DMS79 (cell line): ENCODE measurements at places on chromosomes 2 and 18.

DNA sequence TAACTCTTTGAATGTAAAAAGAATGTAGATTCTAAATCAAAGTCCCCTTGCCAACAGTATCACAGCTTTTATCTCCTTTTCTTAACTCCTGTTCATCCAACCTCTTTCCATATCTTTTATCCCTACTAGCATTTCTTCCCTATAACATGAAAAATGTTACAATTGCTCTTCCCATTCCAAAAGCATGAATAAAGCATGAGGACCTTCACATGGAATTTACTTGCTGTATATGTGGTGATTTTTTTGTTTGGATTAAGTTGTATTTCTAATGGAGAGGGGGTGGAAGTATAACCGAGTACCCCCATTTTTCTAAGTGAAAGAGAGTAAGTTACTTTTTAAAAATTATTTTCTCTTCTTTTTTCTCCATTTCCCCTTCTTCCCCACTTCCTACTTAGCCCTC lies 94.9 kb upstream of the RBBP8 start:
- no peak for DNase-seq

GRCh38 chr18:62325806-62326645 lies 916 bp downstream of the TNFRSF11A start:
- peak; percentile 17 for DNase-seq

DNA sequence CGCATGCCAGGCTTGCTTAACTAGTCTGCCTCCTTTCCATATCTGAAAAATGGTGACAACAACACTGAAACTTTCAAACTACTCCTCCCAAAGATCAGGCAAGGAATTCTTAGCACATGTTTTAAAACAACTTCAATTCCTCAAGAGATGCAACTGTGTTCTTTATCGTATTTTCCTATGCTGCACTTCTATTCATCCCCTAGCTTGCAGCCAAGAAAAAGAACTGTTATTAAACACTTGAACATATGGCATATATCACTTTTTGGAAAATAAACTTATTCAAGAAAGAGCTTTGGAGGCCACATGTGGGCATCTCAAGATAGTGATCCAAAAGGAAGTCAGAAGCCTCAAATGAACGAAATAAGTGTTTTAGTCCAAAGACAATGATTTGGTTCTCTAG lies 75.6 kb upstream of the STAM2 start:
- no peak for DNase-seq

DNA sequence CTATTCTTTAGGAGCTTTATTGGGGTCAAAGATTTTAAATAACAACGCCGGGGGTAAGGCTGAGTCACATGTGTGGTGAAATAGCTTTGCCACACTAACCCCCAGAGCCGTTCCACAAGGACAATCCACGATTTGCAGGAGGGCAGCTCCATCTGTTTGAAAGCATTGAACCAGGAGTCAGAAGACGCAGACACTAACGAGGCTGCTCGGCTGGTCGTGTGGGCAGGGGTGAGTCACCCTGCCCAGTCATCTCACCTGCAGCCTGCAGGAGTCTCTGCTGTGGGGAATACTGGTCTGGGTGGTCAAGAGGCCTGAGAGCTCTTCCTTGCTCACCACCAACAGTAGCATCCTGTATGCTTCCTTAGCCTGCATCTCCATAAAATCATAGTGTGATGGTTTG lies 149.2 kb upstream of the NCK2 start:
- DNase-seq = no peak

GRCh38 chr2:169853041-169853668 lies 25.9 kb downstream of the UBR3 start:
- no peak for DNase-seq

- no peak for DNase-seq
These were observed 160.7 kb upstream of the HDAC4 start for GRCh38 chr2:239561446-239562001.

DNA sequence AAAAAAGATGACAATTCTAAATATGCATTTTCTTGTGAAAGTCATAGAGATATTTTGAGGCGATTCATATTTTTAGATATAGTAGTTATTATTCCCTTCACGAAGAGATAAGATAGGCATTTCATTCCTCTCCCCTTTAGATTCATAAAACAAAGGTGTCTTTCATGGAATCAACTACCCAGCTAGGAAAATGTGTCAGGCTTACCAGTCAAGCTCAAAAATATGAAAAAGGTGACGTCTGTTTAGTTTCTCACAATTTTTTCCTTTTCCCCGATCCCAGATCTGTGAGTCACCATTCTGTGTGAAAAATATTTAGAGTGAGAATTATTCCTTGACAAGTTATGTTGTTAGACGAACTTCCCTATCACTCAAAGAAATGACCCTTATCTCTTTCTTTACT lies 95.4 kb upstream of the FN1 start:
- DNase-seq = no peak

- DNase-seq = no peak
These were observed 47.9 kb downstream of the ARHGEF33 start for GRCh38 chr2:38937548-38937947.

GRCh38 chr2:9752441-9753275 lies 90.6 kb upstream of the TAF1B start:
- DNase-seq = no peak

DNA sequence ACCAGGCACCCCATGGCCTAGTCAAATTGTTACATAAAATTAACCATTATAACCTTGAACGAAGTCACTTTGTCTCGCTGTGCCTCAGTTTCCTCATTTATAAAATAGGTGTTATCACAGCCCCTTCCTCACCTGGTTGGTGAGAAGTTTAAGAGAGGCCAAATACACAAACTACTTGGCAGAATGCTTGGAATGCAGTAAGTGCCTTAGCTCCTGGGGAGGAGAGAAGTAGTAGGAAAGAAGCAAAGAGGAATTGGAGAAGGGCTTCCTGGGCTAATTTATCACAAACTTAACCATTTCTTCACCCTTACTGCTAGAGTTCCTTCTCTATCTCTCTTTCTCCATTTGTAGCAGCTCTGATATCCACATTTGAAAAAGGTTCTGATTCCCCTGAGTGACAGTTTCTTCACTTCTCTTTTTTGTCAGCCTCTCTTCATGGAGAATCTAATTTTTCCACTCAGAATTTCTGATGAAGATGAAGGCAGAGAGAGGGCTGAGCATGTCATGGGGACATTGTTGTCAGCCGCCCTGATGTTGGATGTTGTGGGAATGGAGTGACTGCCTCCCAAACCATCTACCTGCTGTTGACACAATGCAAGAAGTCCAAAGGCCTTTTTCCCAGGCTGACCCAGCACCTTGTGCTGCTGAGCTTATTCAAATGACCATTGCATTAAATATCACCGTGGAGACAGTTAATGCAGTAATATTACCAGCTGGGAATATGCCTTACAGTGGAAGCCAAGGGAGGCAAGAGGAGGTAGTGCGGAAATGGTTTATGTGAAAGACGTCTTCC lies 60.4 kb downstream of the BOD1L2 start:
- no peak for DNase-seq

DNA sequence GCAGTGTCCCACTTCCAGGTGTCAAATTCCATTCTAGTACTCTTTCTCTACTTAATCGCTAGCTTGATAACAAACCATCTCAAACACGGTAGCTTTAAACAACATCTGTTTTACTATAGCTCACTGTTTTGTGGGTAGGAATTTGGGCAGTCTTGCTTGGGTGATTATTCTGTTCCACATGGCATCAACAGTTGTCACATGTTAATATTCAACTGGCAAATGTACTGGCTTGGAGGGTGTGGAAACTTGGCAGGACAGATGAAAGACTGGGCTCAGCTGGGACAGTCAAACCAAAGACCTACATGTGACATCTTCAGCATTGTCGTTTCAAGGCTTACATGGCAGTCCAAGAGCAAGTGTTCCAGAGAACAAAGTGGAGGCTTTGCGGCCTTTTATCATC lies 241.8 kb downstream of the PTH2R start:
- DNase-seq = no peak

GRCh38 chr2:128605931-128606330 lies 287.3 kb upstream of the HS6ST1 start:
- DNase-seq = no peak

- DNase-seq = no peak
These were observed 166.5 kb downstream of the SEPTIN10 start for GRCh38 chr2:109447251-109447661.

- no peak for DNase-seq
These were observed 86.1 kb downstream of the TRIP12 start for GRCh38 chr2:229835596-229836283.

DNA sequence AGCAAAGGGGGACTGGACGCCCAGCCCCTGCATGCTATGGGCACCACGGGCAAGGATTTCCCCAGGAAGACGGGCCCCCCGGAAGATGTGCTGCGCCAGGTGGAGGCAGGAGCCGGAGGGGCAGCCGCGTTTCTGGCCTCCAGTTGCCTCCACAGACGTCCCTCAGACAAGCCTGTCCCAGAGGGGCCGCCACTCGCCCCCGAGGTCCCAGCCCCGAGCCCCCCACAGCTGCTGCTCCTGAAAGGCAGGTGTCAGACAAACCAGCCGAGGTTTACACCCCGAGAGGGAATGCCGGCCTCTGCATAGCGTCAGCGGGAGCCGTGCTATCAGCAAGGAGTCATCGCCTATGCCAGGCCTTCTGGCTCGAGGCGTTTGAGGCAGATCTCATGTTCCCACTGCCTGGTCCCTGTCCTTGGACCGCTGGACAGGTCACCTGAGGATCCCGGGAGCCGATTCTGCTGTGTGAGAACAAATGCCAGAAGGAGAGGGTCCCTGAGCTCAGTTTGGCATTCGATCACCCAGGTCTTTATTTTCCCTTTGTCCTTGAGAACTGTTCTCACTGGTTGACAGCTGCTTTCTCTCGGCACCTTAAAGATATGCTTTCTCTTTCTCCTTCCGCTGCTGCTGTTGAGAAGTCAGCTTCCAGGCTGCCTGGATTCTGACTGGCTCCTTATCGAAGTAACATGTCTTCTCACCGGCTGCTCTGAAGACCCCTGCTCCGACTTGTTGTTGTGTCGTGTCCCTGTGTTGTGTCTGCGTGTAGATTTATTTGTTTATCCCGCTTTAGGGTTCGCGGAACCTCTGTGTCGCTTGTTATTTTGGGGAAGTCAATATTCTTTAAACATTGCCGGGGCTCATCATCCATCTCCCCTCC lies 20.6 kb downstream of the CROCC2 start:
- DNase-seq = no peak

GRCh38 chr18:33532978-33533377 lies 45.0 kb upstream of the ASXL3 start:
- DNase-seq = no peak

DNA sequence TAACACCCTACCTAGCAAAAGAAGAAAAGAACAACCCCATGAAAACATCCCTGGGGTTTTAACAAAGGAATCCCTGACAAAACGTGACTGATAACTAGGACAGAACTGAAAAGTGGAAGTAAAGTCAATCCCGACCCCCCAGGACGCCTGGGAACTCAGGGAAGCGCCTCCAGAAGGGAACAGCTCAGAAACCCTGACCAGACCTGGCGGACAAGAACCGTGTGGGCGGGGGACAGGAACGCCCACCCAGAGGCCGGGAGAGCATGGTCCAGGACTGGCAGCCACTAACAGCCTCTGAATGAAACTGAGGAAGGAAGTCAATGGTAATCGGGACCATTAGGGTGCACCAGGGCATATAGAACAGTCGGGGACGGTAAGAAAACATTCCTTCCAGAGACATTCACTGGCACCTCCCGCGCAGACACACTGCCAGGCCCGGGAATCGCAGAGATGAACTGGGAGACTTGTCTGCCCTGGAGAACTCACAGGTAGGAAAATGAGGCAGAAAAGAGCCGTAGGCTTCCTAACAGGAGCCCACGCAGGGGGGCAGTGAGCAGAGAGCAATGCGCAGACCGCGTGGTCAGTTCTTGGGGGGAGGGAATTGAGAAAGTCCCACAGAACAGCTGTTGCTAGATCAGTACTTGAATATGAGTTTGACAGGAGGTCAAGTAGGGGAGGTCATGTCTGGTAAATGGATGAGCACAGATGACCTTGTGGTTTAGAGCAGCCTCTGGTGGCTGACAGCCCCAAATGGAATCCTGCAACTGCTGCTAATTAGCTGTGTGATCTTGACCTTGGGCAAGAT lies 1.3 kb upstream of the TBC1D8 start:
- peak; percentile 28 for DNase-seq

DNA sequence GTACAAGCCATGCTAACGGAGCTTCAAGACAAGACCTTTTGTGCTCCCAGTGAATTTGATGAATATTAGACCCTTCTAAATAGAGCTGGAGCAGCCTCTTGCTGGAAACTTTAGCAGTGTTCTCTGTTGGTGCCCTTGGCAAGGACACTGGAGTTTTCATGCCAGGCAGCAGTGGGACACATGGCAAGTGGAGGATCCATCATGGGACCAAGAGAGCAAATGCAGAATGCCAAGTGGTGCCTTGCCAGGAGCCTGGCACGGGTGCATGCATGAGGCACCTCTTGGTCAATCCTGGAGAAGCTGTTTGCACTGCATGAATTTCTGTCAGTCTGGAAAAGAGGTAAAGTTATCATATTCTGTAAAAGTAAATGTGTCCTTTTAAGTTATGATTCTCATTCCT lies 59.1 kb downstream of the NETO1 start:
- no peak for DNase-seq

DNA sequence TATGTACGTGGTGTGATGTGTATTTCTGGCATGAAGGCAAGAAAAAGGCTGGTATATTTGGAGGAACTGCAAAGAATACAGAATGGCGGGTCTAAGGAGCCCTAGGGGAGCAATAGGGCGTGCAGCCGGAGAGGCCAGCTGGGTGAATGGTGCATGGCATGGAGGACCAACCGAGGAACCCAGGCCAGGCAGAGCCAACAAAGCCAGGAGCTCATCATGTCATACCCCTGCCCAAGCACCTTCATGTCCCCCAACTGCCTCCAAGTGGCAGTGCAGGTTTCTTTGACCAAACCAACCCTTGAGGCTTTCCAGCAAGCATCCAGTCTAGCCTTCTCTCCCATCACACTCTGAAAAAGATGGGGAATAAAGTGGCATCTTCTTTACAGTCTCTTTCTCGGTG lies 8.9 kb upstream of the KCNK3 start:
- no peak for DNase-seq

DNA sequence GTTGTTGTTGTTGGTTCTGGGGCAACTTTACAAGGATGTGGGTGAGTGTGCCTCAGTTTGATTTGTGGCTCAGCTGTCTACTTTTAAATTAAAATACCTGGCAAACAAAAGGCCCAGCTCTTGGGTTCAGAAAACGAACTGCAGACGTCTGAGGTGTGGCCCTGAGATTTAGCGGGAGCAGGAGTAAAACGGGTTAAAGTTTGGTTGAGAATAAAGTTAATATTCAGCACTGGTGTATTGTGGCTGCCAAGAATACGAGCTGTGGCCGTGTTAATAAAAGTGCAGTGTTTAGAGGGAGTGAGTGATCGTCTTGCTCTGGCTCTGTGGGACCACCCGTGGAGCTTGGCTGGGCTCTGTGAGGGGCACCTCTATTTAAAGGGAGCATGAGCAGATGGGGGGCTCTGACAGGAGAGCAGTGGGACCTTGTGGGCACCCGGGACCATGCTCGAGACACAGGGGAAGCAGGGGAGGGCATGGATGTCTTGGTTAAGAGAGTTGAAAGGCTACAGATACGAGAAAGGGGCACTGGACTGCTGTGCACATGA lies 80.3 kb downstream of the VAPA start:
- no peak for DNase-seq

GRCh38 chr18:38940863-38941531 lies 1375.4 kb upstream of the CELF4 start:
- DNase-seq = no peak
